ENCODE measurements at places on chromosomes 7 and 10.

DNA sequence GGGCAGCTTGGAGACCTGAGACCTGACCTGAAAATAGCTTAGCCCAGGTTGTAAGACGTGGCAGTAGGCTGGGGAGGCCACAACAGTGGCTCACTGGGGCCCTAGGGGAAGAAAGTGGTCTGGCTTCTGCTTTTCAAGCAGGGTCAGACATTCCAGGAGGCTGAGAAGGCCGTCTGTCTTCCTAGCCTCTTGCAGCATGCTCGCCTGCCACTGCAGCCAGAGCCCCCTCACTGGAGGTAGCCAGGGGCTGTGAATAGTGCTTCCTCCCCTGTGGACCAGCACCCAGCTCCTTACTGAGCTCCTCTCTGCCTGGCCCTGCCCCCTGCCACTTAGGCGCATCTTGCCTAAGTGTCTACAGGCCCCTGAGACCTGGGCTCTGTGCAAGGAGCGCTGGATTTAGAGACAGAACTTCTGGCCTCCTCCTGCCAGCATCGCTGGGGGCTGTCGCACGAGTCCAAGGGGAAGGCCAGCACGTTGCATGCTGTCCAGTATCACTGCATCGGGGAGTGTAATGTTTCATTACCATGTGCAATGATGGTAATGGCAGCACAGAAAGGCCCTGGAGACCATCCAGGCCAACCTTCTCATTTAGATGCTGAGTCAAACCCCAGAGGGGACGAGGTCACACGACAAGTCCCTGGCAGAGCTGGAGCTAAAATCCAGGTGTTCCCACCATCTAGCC is 12.7 kb downstream of the ZMIZ1 start:
- H3K36me3 ChIP-seq = no peaks in the 10 kb centered on the region
- no peak overlapping the region for H3K27ac ChIP-seq
- no peak overlapping the region for H3K4me3 ChIP-seq
- H3K4me1 ChIP-seq = peaks cover 35% of the 10 kb centered on the region

- DNase-seq = no peak
- H3K27ac ChIP-seq = no peak overlapping the region
- H3K4me1 ChIP-seq = no peaks in the 10 kb centered on the region
- H3K4me3 ChIP-seq = no peak overlapping the region
Measured at GRCh38 chr10:4867520-4868356, 41.7 kb downstream of the AKR1E2 start.

DNA sequence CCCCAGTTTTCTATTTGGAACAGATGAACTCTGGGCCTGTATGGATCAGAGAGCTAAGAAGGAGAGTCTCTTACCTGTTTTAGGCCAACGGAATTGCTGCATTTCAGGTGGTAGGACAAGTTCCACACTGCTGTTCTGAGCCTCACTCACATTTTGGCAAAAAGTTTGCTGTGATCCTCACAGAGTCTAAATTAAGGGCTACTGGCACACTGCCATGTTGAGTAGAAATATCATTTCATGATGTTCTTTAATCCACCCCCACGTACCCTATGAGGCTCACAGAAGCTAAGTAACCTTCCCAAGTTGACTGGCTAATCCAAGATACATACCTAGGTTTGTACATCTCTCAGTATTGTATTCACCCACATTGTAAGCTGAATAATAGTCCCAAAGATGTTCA is 447.2 kb downstream of the INHBA start:
- H3K4me3 ChIP-seq = no peak overlapping the region
- no peaks in the 10 kb centered on the region for H3K4me1 ChIP-seq
- no peak for DNase-seq
- H3K36me3 ChIP-seq = no peaks in the 10 kb centered on the region

DNA sequence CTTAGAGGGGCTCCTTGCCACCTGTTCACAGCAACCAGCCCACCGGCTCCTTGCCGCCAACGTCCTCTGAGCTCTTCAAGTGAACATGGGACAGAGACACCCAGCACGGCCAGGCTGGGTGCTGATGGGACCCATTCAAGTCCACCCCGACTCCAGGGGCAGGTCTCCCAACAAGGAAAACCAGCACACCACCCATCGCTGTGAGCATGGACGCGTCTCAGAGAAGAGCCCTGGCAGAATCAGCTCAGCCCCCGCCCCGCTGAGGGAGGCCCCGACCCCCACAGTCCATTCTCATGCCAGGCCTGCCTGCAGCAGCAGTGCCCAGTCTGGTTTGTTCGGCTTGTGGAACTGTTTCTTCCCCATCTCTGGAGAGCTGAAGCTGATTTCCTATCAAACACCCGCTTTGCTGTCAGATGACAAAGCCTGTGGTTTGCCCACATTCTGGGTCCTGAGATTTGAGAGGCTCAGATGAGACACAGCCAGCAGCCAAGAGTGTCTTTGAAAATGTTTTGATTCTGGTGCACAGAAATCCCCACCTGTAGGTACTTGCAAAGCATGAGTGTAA is 216.6 kb downstream of the ZMYND11 start:
- H3K27ac ChIP-seq = no peak overlapping the region
- DNase-seq = no peak
- H3K36me3 ChIP-seq = no peaks in the 10 kb centered on the region

DNA sequence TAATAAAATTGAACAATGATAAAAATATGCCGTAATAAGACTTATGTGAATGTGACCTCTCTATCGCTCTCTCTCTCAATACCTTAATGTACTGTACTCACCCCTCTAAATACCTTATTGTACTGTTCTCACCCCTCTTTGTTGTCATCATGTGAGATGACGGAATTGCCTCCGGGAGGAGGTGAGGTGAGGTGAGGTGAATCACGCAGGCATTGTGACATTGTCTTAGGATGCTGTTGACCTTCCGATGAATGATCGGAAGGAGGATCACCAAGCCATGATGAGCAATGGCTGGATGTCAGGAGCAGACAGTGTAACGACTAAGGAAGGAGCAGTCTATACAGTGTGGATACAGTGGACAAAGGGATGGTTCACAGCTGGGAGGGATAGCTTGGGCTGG is 87.4 kb upstream of the FAM20C start:
- no peaks in the 10 kb centered on the region for H3K4me1 ChIP-seq
- H3K36me3 ChIP-seq = no peaks in the 10 kb centered on the region
- H3K4me3 ChIP-seq = no peak overlapping the region
- H3K27ac ChIP-seq = no peak overlapping the region
- peaks cover 15% of the 10 kb centered on the region for H3K27me3 ChIP-seq
- no peak for DNase-seq

- no peak overlapping the region for H3K27ac ChIP-seq
- no peak overlapping the region for H3K4me3 ChIP-seq
- no peaks in the 10 kb centered on the region for H3K4me1 ChIP-seq
Measured at GRCh38 chr10:130226012-130226411, 89.8 kb downstream of the GLRX3 start.

DNA sequence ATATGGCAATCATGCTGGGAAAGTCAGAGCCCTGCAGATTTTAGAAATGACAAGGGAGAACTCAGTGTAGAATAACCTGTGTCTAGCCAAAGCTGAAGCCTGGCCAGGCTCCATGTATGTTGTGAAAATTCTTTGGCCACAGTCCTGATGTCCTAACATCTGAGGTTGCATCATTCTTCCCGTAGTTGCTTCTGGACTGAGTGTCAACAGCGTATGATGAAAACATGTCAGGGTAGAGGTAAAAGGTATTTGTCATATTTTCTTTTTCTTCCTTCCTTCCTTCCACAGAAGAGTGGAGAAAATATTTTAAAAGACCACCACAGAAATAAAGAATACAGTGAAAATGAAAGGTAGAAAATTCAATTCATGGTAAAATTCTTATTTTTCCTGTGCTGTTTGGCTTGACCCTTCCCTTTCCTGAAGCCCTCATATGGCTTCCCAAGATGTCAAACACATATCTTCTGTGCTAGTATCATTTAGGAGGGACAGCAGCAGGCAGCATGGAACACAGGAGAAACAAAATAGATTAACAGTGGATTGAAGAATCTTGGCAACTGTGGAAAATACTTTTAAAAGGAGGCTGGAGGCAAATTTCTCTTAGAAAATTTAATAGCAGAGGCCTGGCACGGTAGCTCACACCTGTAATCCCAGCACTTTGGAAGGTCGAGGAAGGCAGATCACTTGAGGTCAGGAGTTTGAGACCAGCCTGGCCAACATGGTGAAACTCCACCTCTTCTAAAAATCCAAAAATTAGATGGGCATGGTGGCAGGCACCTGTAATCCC is 18.9 kb upstream of the NRBF2 start:
- no peak for DNase-seq
- H3K4me1 ChIP-seq = no peaks in the 10 kb centered on the region
- H3K4me3 ChIP-seq = no peak overlapping the region
- H3K27me3 ChIP-seq = no peaks in the 10 kb centered on the region
- no peak overlapping the region for H3K27ac ChIP-seq

- H3K27ac ChIP-seq = no peak overlapping the region
- no peak for DNase-seq
- peaks cover 52% of the 10 kb centered on the region for H3K36me3 ChIP-seq
- no peak overlapping the region for H3K4me3 ChIP-seq
Measured at GRCh38 chr10:5927306-5927705, 37.3 kb downstream of the FBH1 start.

DNA sequence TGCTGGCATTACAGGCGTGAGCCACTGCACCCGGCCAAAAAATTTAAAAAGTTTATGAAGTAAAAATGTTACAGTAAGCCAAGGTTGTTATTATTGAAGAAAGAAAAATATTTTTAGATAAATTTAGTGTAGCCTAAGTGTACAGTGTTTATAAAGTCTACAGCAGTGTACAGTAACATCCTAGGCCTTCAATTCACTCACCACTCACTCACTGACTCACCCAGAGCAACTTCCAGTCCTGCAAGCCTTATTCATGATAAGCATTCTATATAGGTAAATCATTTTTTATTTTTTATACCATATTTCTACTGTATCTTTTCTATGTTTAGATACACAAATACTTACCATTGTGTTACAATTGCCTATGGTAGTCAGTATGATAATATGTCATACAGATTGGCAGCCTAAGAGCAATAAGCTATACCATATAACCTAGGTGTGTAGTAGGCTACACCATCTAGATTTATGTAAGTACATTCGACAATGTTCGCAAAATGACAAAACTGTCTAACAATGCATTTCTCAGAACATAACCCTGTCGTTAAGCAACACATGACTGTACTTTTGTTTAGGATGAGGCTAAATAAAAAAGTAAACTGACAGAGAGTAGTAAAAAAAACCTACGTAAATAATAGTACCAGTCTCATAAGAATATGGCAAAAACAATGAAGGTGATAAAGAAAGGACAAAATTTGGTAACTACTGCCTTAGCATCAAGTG is 77.8 kb upstream of the FAM133B start:
- no peak overlapping the region for H3K4me3 ChIP-seq
- no peaks in the 10 kb centered on the region for H3K27me3 ChIP-seq
- H3K4me1 ChIP-seq = peaks cover 55% of the 10 kb centered on the region
- H3K36me3 ChIP-seq = peaks cover 60% of the 10 kb centered on the region
- no peak for DNase-seq
- peak overlapping the region; percentile 31 for H3K27ac ChIP-seq

GRCh38 chr7:141944811-141945210 is 2.0 kb downstream of the CLEC5A start:
- peaks cover 3% of the 10 kb centered on the region for H3K27me3 ChIP-seq
- no peaks in the 10 kb centered on the region for H3K36me3 ChIP-seq
- H3K27ac ChIP-seq = no peak overlapping the region
- DNase-seq = no peak
- H3K4me1 ChIP-seq = peaks cover 10% of the 10 kb centered on the region
- no peak overlapping the region for H3K4me3 ChIP-seq

DNA sequence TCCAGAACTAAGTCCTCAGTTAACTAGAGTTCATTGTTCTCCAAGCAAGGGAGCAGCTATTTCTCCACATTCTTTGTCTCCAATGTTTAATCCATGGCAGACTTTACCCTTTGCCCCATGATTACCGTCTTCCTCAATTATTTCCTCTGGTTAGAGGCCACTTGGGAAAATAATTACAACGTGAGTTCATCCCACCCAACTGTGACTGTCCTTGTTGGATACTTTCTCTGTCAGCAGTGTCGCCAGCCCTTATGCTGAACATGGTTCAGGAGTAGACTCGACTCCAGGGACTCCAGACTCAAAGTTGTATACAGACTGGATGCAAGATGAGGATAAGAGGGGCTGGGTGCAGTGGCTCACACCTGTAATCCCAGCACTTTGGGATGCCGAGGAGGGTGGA is 17.1 kb upstream of the SEPHS1 start:
- H3K4me1 ChIP-seq = no peaks in the 10 kb centered on the region
- H3K4me3 ChIP-seq = no peak overlapping the region
- no peak overlapping the region for H3K27ac ChIP-seq
- no peak for DNase-seq

DNA sequence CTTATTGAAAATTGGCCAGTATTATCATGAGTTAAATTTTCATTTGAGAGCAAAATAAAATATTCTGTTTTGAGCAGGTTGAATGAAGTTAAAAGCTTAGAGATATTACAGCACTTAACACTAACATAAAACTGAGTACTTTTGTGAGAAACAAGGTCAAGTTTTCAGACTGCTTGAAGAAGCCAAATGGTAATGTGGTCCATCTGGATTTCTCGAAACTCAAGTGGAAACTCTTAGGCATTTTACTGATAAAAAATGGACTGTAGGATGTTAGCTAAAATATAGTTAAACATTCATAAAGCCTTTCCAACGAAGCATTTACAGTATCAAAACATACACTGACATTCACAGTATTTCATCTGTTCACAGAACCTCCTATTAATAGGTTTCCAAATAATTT is 528.1 kb upstream of the SEMA3D start:
- DNase-seq = no peak
- H3K27ac ChIP-seq = no peak overlapping the region
- H3K4me3 ChIP-seq = no peak overlapping the region
- no peaks in the 10 kb centered on the region for H3K27me3 ChIP-seq
- H3K4me1 ChIP-seq = no peaks in the 10 kb centered on the region

DNA sequence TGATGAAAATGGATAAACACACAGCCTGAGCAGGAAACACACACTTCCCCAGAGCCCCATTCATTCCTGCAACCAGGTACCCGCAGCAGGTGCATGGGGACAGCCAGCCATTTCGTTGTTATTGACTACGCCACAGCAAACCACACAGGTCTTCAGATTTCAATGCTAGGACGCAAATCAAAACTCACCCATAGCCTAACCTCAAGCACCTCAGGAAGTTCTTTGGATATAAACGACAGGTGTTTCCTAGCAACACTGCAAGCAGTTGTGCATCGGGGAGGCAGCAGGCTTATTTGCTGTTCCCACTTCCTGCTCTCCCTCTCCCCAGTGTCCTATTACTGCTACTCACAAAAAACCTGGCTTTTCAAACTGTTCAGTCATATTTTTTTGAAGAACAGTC is 176.5 kb upstream of the FRMD4A start:
- DNase-seq = no peak
- no peak overlapping the region for H3K27ac ChIP-seq
- H3K4me3 ChIP-seq = no peak overlapping the region
- peaks cover 53% of the 10 kb centered on the region for H3K4me1 ChIP-seq

GRCh38 chr10:100827819-100828737 is 82.7 kb downstream of the PAX2 start:
- peaks cover 24% of the 10 kb centered on the region for H3K4me1 ChIP-seq
- peaks cover 81% of the 10 kb centered on the region for H3K27me3 ChIP-seq

DNA sequence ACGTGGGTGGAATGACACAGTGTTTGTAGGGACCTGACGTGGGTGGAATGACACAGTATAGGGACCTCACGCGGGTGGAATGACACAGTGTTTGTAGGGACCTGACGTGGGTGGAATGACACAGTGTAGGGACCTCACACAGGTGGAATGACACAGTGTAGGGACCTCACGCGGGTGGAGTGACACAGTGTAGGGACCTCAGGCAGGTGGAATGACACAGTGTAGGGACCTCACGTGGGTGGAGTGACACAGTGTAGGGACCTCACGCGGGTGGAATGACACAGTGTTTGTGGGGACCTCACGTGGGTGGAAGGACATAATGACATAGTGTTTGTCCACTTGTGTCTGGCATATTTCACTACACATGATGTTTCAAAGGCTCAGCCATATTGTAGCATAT is 19.3 kb downstream of the PPP2R2D start:
- peaks cover 70% of the 10 kb centered on the region for H3K4me1 ChIP-seq
- H3K27me3 ChIP-seq = no peaks in the 10 kb centered on the region
- H3K27ac ChIP-seq = peak overlapping the region; percentile 92
- peaks cover 68% of the 10 kb centered on the region for H3K36me3 ChIP-seq
